ENCODE measurements at places on chromosomes 1 and 21.

DNA sequence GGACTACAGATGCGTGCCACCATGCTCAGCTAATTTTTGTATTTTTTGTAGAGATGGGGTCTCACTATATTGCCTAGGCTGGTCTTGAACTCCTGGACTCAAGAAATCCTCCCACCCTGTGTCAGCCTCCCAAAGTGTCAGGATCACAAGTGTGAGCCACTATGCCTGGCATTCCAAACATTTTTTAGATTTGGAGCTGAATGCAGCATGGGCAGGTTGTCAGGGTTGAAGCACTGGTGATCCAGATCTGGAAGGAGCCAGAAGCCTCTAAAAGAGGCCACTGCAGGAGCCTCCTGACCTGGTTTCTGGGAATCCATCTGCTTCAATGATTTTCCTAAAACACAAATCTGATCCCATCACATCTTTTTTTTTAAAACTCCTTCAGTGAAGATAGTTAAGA is 1.8 kb upstream of the CTPS1 start:
- no peak for DNase-seq

GRCh38 chr1:220303871-220304270 is 31.6 kb upstream of the RAB3GAP2 start:
- DNase-seq = no peak

DNA sequence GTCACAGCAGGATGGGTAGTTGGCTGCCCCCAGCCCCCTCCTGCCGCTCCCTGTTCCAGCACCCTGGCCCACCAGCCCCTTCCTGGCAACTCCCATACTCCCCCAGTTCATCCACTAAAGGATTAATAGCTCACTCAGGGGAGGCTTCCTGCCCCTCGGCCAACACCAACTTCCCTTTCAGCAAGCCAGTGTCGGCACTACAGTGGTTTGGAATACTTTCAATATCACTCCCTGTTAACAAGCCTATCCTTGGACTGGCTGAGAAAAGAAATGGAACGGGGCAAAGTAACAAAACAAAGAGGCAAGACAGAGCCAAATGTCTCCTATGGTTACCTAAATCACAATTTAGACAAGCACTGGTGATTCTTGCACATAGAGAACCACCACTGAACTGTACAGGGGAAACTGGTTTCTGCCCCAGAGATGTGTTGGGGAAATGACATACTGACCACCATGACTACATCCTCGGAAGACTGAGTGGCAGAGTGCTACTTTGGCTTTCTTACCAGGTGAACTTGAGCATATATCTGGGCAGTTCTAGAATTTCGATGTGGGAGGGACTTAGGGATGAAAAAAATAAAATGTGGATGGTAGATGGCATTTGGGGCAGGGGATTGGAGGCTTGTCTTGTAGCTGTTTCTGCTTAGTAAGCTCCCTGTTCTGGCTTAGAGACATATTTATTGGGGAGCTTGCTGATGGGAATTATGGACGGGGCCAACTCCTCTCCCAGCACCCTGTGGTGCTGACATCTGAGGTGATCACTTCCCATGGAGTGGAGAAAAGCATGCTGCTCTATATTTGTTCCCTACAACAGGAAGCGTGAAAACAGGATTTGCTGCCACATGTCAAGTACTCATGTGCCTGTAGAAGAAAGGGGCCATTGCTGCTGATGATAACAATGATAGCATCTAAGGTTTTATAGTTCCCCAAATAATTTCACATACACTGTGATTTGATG is 7.1 kb upstream of the CAPN2 start:
- DNase-seq = no peak

GRCh38 chr1:175600721-175601440 is 142.5 kb downstream of the TNR start:
- no peak for DNase-seq

GRCh38 chr1:6464514-6464836 is 1.5 kb downstream of the TNFRSF25 start:
- no peak for DNase-seq

GRCh38 chr1:207978441-207978840 is 67.5 kb upstream of the CD34 start:
- DNase-seq = no peak

DNA sequence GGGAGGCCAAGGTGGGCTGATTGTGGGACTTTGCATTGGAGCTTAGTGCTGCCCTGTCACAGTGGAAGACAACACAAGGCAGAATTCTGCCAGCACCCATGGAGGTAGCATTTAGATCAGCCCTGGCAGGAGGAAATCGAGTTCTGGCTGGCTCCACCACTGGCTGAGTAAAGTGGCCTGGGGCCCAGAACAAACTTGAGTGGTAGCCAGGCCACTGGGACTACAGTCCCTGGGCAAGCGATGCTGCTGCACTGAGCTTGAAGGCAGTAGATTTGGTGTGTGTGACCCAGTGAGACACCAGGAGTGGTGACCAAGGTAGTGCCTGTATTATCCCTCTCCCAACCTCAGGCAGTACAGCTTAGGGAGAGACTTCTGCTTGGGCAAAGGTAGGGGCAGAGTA is 22.5 kb upstream of the UHMK1 start:
- no peak for DNase-seq

- DNase-seq = no peak
These were observed 213.8 kb downstream of the SIPA1L2 start for GRCh38 chr1:232416026-232416568.
